ENCODE measurements at places on chromosomes 2 and 18.

- peak; percentile 44 for DNase-seq
These were observed 421 bp upstream of the RNU4ATAC start for GRCh38 chr2:121530212-121530705.

DNA sequence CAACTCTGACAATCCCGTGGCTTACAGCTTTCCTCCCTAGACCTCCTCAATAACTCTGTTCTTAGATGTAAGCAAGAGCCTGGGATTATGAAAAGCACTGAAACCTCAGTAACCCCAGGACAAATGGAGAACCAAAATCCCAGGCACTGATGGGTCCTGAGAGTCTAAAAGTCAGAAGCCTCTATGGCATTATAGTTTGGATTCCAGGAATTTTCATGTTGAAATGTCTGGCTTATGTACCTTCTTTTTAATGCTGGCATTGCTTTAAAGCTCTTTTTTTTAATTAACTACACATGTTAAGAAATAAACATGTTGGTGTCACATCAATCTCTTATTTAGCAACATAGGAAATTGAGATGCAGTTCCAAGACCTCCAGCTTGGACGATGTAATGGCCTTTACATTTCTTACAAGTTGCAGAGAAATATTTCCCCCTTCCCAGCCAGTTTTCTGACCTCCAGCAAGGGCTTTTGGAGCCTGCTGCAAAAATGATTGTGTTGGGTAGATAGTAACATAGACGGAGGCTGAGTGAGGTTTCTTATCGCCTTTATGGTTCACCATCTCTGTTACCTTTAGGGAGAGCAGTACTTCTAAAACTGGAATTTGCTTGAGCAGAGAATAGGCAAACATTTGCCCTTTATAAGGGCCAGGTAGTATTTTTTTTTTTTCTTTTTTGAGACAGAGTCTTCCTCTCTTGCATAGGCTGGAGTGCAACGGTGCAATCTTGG lies 84.8 kb upstream of the RASGRP3 start:
- no peak for DNase-seq

GRCh38 chr2:210577263-210578071 lies 21.1 kb downstream of the CPS1 start:
- DNase-seq: peak; percentile 11

DNA sequence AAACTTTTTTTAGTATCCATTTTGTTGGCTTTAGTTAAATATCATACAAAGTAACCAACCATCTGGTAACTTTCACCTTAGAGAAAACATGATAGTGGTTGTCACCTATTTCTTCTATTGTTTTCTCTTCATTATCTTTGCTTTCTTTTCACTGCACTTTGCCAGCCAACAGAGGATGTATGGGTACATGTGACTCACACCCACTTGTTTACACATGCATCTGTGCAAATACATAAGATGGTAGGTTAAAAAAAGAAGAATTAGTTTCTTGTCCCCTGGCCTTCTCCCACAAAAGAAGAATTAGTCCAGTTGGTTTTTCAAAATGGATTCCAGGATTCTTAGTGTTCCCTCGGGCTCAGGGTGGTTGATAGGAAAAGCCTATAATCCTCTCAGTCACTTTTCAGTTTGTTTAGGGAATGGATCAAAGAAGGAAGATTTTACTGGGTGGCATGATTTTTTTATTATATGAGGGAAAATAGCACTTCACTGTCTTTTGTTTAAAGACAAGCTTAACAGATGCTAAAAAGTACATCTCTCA lies 46.6 kb downstream of the CDK15 start:
- no peak for DNase-seq

DNA sequence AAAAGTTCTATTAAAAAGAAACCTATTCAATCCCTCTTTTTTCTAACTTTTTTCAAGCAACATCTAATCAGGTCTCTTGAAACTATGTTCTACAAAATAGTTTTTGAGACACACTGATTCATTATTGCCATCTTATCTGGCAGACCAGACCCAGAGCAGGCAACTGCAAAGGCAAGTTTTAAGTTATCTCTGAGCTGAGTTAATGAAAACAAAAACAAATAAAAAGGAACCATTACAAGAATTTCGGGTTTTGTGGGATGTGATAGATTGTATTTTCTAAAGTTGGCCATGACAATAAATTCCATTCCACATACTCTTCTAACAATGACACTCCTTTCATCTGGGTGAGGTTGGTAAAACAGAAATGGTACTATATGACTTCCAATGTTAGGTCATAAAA lies 15.2 kb upstream of the TWSG1 start:
- no peak for DNase-seq

DNA sequence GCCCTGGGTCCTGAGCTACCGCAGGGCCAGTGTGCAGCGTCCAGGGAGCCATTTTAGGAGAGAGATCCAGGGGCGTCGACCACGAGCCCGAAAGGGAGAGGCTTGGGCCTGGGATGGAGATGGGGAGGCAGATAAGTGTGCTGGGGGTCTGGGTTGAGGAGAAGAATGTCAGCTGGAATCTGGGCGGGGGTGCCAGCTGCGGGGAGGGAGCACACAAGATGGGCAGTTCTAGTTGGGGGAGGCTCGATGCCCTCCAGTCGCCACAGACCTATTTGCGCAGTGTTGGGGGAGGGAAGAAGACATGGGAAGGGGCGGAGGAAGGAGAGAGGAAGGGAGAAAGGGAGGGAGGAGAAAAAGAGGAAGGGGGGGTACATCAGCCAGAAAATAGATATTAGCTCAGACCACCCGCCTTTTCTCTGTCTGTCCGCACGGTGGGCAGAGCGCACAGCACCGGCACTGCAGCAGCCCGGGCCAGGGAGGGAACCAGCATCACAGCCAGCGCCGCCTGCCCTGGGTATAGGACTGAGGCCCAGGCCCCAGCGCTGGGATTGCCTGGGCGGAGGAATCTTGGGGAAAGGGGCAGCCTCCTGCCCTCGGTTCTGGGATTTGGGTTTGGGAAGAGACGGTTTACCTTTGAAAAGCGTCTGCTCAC lies 1.9 kb upstream of the HOXD11 start:
- DNase-seq: no peak

- no peak for DNase-seq
These were observed 116.7 kb downstream of the PID1 start for GRCh38 chr2:229154381-229154780.

GRCh38 chr2:40401896-40402295 lies 50.0 kb downstream of the SLC8A1 start:
- no peak for DNase-seq

DNA sequence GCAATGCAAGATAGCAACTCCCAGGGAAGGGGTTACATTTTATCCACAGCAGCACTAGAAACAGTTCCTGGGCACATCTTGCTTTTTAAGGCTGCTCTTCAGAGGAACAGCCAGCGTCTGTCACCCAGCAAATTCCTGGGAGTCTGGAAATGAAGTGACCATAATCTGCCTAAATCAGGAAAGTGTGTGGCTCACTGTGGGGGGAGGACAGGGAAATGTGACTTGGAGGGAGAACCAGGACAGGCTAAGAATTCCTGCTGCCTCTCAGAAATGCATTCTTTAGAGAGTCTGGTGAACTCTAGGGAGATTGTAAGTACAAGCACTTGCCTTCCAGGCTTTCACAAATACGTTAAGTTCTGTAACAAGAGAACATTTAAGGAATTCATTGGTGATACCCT lies 364.3 kb upstream of the SPHKAP start:
- DNase-seq: no peak

GRCh38 chr2:62525549-62526269 lies 19.7 kb upstream of the TMEM17 start:
- no peak for DNase-seq

GRCh38 chr2:42835577-42836371 lies 43.4 kb upstream of the HAAO start:
- DNase-seq: no peak

- no peak for DNase-seq
These were observed 60.9 kb downstream of the ATF2 start for GRCh38 chr2:175107146-175107545.

DNA sequence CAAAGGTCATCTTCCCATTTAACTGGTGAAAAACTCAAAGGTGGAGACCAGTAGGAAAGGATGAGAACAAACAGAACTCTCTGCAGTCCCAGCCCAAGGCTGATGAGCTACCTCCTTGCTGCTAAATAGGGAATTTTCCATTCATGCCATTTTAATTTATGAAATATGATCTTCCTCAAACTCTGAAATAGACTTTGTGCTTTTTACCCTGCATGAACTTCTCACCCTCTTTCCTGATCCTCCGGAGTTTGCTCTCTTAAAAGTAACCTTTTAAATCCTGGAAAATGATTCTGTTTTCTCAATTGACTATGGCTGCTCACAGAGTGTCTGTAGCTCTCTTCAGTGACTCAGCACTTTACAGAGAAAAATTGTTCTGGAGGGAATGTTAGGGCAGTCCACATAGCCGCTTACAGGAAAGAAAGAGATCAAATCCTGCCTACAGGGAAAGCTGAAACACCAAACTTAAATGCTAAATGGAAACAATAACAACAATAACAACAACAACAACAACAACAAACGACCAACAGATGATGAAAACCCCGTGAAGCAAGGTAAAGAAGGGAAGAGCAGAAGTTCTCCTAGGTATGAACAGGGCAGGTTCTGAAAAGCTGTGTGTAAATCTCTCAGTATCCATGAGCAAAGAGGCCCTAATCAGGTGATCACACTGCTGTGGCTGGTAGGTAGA lies 79.8 kb upstream of the SESTD1 start:
- no peak for DNase-seq

- no peak for DNase-seq
These were observed 1655.3 kb upstream of the ACVR2A start for GRCh38 chr2:146189541-146189940.

DNA sequence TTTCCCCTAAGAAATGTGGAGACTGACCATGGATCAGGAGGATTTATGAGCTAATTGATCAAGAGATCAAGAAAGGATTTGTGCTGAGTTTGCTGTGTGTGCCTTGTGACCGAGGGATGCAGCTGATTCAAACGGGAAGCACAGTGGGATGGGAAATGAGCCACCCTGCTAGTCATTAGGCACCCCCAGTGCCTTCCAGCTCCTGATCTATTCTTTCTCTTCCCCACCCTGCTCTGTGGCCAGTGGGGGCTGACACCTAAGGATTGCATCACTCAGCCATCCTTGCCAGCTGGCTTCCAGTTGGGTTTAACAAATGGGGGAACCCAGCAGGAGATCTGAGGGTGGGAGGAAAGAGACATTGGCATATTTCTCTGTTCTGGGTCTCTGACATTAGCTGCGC lies 132.2 kb upstream of the CXCR4 start:
- DNase-seq: no peak

DNA sequence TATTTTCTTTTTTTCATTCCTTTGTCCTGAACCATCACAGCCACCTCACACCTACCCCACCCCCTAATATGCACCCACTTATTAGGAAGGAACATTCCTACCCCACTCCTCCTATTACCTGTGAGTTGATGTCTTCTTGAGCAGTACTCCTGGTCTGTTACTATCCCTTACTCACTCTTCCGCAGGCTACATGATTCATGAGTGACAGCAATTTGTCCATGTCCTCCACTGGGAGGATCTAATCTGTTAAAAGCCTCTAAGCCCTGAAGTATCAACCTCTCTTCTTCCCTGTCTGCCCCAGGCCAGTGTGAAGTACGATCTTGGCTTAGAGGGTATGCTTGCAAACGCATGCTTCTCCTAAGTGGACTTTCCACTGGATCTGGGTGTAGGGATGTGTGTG lies 75.6 kb upstream of the RFX8 start:
- DNase-seq: no peak

DNA sequence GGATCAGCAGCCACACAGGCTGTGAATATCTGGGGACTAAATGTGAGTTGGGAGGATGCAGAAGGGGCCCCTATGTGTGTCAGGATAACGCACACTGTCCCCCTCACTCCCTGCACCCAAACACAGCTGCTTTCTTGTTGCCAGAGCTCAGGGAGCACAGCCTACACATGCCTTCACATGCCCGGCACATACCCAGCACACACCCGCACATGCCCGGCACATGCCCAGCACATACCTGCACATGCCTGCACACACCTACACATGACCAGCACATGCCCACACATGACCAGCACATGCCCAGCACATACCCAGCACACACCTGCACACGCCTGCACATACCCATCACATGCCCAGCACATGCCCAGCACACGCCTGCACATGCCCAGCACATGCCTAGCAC lies 75.6 kb downstream of the TPO start:
- no peak for DNase-seq

GRCh38 chr2:233354971-233355574 lies 779 bp downstream of the DGKD start:
- DNase-seq: no peak

GRCh38 chr18:50282521-50283335 lies 1.4 kb upstream of the MBD1 start:
- no peak for DNase-seq

GRCh38 chr18:50297621-50298442 lies 10.3 kb upstream of the CXXC1 start:
- no peak for DNase-seq

DNA sequence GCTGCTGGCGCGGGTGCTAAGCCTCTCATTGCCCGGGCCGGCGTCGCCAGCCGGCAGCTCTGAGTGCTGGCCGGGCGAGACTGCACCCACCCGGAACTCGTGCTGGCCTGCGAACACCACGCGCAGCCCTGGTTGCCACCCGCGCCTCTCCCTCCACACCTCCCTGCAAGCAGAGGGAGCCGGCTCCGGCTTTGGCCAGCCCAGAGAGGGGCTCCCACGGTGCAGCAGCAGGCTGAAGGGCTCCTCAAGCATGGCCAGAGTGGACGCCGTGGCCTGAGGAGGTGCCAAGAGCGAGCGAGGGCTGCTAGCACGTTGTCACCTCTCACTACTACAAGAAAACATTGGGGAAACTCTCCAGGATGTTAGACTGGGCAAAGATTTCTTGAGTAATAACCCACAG lies 98.6 kb downstream of the SPIRE1 start:
- DNase-seq: no peak

GRCh38 chr2:192151853-192152252 lies 42.9 kb downstream of the TMEFF2 start:
- no peak for DNase-seq

DNA sequence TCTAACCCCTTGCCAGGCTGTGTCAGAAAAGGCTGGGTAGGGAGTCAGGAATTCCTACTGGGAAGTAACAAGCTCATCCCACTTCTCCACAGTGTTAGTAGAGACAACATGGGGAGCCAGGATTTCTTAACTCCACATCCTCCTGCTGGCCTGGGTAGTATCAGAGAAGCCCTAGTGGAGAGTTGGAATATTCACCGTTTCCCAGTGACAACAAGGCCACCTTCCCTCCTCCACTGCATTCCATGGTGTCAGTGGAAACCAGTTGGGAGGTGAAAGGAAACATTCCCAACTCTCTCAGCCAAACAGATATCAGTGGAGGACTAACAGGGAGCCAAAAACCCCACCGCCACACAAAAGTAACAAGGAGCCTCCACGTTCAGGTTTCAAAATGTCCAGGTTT lies 41.2 kb downstream of the SRD5A2 start:
- no peak for DNase-seq

GRCh38 chr2:3847397-3848052 lies 144.2 kb downstream of the DCDC2C start:
- no peak for DNase-seq

DNA sequence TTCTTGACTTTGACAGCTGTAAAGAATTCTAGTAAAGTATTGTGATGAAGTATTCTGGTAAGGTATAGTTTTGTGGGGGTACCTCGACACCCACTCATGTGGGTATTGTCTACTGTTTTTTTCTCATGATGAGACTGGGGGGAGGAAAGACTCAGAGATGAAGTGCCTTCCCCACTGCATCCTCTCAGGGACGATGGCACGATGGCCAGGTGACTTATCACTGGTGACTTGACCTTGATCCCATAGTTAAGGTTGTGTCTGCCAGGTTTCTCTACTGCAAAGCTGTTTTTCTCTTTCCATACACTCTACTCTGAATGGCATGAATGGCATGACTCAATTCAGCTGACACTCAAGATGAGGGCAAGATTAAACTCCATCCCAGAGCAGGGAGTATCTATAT lies 936 bp upstream of the CCDC68 start:
- DNase-seq: no peak

- DNase-seq: no peak
These were observed 1492.9 kb upstream of the CELF4 start for GRCh38 chr18:39058386-39059000.

Data from forelimb muscle (tissue), 1 donor.